ENCODE measurements at places on chromosomes 13 and 19.

- DNase-seq, result no peak
Measured at GRCh38 chr13:110676595-110677587, 29.0 kb downstream of the CARS2 start.

DNA sequence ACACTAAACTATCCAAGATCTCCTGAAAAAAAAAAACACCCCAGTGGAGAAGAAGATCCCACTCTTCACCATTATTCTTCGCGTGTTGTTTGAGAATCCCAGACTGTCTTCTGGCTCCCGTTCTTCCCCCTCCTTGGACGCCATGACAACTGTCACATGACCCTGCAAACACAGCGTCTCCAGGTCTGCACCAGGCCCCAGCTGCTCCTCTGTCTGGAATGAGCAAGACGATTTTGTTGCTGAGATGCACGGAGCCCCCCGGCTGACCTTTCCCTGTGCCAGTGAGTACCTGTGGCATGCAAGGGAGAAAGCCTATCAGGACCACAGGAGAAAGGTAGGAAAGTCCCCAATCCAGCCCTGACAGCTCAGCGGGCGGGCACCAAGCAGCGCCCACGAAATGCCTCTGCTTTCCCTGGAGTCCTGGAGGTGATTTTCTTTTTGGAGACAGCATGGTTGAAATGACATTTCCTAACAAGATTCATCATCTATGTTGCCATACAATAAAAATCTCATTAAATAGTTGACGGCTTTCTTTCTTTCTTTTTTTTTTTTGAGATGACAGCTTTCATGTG is at the start of gene CFAP97D2:
Gene CFAP97D2, plus strand, starts transcription at position 171 of the 572 bp plus-strand sequence. Its CDS starts 74 bp downstream, at position 245.
- no peak for DNase-seq

DNA sequence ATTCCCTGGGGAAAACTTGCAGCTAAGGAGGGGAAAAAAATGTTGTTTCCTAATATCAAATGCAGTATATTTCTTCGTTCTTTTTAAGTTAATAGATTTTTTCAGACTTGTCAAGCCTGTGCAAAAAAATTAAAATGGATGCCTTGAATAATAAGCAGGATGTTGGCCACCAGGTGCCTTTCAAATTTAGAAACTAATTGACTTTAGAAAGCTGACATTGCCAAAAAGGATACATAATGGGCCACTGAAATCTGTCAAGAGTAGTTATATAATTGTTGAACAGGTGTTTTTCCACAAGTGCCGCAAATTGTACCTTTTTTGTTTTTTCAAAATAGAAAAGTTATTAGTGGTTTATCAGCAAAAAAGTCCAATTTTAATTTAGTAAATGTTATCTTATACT is 33.6 kb downstream of the TNFSF11 start:
- DNase-seq, result no peak

- DNase-seq, result no peak
Measured at GRCh38 chr19:18807861-18808331, 16.8 kb upstream of the COMP start.

GRCh38 chr13:74920920-74921319 is 561.0 kb downstream of the TBC1D4 start:
- no peak for DNase-seq

DNA sequence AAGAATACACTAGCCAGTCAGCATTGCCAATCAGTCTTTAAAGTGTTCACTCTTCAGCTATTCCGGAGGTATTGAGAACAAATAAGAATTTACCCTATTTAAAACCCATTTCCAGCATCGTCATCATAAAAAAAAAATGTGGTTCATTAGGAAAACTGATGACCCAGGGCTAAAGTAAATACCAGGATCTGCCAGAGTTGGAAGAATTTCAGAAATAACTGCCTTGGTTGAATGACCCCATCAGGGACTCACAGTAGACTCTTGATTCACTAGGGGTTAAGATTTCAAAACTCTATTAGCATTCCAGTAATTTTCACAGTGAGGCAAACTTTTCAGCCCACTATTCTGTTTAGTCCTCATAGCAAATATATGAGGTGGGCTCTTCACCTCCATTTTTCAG is 377.0 kb downstream of the ITGBL1 start:
- DNase-seq, result no peak

- DNase-seq, result no peak
Measured at GRCh38 chr13:49652355-49653305, 24.3 kb downstream of the ARL11 start.

DNA sequence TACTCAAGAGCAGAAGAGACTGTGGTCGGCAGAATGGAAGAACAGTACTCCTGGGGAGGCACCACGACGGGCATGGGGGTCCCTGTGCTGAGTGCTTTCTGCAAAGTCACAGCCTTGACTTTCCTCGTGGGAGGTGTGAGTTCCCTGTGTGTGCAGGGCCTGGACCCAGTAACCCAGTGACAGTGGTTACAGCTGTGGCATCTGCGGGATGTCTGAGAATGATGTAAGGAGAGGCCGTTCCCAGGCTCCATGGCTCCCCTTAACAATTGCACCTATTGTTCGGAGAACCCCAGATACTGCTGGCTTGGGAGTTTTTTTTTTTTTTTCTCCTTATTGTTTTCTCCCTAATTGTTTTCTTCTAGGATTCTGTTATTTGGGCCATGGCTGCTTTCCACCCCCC is 5.1 kb upstream of the NANOS2 start:
- DNase-seq, result no peak

GRCh38 chr19:16585808-16586476 is 13.7 kb upstream of the SLC35E1 start:
- DNase-seq, result no peak

DNA sequence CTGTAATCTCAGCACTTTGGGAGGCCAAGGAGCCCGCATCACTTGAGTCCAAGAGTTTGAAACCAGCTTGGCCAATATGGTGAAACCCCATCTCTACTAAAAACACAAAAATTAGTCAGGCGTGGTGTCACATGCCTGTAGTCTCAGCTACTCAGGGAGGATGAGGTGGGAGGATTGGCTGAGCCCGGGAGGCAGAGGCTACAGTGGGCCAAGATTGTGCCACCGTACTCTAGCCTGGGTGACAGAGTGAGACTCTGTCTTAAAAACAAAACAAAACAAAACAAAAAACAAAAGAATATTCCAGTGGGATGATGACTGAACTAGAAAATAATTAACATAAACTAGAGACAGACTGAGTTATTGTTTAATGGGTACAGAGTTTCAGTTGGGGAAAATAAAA is 81.7 kb upstream of the ABCC4 start:
- DNase-seq, result no peak

- DNase-seq, result no peak
Measured at GRCh38 chr19:883661-884211, 9.3 kb downstream of the MED16 start.

DNA sequence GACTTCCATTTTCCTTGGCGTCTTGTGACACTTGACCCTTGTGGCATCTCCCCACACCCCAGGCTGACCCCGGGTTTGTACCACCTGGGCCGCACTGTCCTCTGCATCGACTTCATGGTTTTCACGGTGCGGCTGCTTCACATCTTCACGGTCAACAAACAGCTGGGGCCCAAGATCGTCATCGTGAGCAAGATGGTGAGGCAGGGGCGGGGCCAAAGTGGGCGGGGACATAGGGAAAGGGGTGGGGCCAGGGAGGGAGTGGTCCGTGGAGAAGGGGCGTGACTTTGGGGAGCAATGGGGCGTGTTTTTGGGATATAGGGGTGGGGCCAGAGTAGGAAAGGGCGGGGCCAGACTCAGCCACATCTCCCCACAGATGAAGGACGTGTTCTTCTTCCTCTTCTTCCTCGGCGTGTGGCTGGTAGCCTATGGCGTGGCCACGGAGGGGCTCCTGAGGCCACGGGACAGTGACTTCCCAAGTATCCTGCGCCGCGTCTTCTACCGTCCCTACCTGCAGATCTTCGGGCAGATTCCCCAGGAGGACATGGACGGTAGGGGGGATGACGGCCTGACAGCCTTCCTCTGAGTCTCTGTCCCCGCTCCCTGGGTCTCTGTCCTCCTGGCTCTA is 42.8 kb downstream of the TRPM4 start:
- DNase-seq, result no peak

- peak; percentile 51 for DNase-seq
Measured at GRCh38 chr19:42401365-42402303, 11.5 kb upstream of the CNFN start.

DNA sequence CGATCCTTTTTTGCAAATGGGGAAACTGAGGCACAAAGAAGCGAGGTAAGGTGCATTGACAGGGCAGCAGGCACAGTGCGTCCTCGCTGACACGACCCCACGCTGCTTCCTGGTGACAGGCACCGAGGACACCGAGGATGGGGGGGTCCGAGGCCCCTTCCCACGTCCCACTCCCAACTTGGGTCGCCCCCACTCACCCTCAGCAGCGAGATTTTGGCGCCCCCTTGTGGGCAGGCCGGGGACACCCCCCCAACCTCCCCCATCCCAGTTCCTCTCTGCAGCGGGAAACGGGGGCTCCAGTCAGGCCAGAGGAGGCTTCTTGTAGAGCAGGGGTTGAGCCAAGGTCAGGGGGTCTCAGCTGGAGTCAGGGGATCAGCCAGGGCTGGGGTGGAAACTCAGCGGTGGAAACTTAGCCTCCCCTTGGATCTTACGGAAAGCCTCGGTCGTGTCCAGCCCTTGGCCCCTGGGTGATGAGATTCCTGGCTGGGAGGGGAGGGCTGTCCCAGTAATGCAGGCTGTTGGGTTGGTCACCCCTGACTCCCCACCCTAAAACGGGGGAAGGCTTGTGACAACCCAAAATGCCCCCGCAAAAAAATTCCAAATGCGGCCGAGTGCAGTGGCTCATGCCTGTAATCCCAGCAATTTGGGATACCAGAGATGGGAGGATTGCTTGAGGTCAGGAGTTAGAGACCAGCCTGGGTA is 8.2 kb downstream of the SMIM24 start:
- no peak for DNase-seq

- DNase-seq, result no peak
Measured at GRCh38 chr19:51458051-51458645, at the start of gene SIGLEC8. Gene SIGLEC8 (minus strand): TSS chr19:51458454. CDS start chr19:51458387, 67 bp downstream.

- no peak for DNase-seq
Measured at GRCh38 chr13:31016342-31017325, 84.2 kb downstream of the TEX26 start.

DNA sequence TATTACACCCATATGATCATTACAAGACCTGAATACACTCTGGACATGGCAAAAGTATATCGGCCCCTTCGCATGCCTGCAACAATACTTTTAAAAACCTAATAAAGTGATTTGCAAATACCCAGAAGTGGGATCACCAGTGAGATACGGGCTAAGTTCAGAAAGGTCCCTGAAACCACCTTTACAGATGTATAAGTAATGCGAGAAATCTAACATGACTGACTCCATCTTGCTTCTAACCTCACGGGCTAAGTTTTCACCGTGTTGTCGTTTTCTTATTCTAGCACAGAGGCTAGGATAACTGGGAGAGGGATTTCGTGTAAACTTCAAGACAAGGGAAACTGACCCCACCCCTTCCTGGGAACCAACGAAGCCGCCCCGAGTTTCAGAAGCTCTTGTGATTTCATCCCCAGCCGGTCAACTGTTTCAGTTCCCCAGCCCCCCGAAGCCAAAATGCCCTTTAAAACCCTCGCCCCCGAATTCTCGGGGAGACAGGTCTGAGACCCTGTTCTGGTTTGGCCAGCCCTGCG is 703 bp downstream of the NEK3 start:
- no peak for DNase-seq

- DNase-seq, result no peak
Measured at GRCh38 chr13:22861958-22862466, 318.8 kb upstream of the SGCG start.

GRCh38 chr13:62613819-62614218 is 1198.2 kb upstream of the PCDH20 start:
- DNase-seq, result no peak

GRCh38 chr19:46494146-46494940 is 1.3 kb downstream of the PNMA8B start:
- no peak for DNase-seq

DNA sequence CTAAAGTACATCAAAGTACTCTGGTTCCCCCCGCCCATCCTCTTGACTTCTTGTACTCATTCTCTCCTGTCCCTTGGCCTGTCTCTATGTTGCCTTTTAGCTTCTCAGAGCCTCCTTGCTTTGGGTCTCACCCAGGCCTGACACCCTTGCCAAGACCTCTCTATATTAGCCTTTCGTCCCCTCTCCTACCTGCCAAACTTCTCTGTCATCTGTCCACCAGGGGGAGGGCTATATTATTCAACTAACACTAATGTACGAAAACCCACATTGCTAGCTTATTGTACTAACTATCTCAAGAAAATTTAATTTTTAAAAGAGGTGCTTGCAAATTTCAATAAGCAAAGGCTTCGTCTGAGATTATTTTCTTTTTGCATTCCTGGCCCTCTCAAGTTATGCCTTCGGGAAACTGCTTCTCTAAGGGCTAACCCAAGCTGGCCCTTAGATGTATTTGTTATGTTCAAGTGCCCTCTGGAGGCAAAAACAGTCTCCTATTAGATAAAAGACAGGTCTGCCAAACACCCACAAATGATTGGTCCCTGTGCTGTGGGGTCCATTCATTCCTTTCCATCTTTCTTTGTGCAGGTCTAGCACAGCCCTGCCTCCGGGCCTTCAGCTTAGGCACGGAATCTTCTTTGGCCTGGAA is 6.3 kb upstream of the MRPS31 start:
- no peak for DNase-seq

GRCh38 chr19:51089786-51090185 is 7.1 kb upstream of the KLK14 start:
- no peak for DNase-seq
